Fibroblast of mammary gland (primary cell): ENCODE measurements at places on chromosomes 1 and 21.

DNA sequence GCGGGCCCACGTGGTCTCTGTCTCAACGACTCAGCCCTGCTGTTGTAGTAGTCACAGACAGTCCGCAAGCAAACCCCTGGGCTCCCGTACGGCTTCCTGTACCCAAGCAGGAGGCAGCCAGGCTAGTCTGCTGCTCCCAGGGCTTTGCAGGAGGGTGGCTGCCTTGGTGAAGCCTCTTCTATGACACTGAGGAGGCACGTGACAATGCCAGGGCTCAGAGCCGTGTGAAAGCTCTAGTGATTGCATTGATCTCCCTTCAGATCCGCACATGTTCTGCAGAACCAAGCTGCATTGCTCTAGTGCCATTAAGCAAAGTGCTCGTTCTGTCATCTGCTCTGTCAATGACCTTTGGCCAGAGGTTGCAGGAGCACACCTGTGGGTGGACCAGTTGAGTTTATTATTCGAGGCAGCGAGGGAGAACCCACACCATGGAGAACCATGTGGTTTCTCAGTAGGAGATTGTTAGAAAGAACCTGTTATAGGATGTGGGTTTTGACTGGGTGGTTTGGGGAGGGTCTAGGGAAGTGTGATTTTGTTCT is 18.0 kb downstream of the UMODL1 start:
- DNase-seq: no peak

GRCh38 chr1:82487778-82488177 is 687.0 kb downstream of the ADGRL2 start:
- DNase-seq: no peak

- DNase-seq: no peak
Observed at GRCh38 chr1:229600229-229600628, 25.7 kb downstream of the TAF5L start.

- no peak for DNase-seq
Observed at GRCh38 chr1:193545171-193545570, 358.8 kb upstream of the B3GALT2 start.

GRCh38 chr1:59814901-59815825 is at the start of gene HOOK1:
Gene HOOK1 (plus strand): TSS chr1:59814949. CDS start chr1:59815118, 169 bp downstream.
- no peak for DNase-seq

DNA sequence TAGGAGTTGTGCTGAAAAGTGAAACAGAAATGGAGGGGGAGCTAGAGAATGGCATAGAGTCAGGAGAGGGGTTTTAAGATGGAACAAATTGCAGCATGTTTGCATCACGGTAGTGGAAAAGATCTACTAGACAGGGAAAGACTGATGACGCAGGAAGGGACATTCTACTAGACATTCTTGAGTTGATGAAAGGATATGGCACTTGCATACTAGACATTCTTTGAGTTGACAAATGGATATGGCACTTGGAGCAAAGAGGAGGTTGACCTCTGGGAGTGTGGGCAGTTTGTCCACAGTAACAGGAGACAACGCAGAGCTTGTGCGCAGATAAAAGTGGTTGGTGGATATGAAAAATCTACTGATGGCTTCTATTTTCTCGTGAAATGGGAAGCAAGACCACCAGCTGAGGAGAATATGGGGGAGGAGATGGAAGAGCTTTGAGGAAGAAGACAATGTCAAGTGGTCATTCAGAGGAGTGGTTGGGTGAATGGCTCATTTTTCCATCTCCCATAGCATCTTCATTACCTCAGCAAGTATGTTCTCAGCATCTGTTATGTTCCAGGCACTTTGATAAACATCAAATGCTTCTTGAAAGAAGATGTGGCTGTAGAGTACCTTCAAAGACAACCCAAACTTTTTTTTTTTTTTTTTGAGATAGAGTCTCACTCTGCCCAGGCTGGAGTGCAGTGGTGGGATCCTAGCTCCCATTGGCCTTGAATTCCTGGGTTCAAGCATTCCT is 2.4 kb upstream of the CTPS1 start:
- no peak for DNase-seq

DNA sequence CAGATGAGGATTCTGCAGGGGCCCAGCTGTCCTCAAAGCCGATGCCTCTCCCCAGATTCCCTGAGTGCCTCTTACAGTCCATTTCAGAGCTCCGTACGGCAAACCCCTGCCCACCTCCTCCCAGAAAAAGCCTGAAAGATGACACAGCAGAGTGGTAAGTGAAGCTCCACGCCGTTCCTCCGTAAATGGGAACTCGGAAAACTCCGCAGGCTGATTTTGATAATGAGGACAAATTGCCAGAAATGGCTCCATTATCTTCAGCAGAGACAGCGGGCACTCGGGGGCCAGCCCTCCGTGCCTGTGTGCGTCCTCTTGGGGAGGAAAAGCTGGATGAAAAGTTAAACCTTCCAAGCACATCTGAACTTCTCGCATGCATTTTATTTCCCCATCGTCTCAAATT is 81.1 kb downstream of the NPHP4 start:
- DNase-seq: no peak

DNA sequence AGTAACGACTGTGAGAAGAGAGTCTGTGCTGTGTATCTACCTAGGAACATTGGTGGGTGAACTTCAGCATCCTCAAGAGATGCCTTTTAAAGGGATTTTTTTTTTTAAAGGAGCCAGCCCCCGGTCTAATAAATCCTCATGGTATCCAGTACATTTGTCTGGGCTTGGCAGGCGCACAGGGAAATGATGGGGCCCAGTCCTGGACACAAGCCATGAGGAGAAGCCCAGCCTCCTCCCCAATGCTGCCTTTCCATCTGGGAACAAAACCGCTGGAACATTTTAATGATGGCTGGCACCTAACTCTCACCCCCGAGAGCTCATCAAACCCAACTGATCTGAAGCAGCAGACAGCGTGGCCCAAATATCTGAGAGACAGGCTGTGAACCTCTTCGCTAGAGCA is 64.2 kb downstream of the ACOT7 start:
- DNase-seq: peak; percentile 24

DNA sequence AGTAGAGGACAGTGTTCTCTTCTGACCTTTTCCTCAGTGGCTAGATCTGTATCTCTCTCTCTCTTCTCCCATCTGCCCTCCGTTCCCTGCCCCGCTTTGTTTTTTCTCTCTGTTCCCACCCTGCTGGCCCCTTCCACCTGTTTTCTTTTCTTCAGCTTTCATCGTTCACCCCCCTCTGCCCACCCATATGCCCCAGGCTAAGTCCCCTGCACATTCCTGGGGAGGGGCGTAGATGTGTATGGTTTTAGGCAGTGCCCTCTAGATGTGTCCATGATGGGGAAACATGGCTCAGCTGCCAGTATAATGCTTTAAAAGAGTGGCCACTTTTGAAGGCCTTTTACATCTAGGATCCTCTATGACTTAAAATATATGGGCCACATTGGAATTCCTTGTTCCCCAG is 13.6 kb downstream of the S100A11 start:
- DNase-seq: no peak

DNA sequence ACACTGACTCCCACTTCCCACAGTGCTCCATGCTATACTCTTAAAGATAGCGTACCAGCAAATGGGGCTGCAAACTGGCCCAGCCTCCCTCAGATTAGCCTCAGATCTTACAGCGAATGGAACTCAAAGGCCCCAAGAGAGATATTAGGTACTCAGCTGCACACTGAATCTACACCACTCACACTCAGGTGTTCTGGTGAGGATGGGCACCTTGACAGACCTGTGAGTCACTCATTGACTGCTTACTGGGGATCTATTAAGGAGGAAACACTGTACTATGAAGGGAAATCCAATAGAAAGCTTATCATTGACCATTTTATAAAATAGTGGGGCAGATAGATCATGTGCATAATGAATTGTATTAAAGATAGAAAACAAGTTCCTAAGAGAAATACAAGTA is 164.3 kb upstream of the ATP1B1 start:
- DNase-seq: no peak

DNA sequence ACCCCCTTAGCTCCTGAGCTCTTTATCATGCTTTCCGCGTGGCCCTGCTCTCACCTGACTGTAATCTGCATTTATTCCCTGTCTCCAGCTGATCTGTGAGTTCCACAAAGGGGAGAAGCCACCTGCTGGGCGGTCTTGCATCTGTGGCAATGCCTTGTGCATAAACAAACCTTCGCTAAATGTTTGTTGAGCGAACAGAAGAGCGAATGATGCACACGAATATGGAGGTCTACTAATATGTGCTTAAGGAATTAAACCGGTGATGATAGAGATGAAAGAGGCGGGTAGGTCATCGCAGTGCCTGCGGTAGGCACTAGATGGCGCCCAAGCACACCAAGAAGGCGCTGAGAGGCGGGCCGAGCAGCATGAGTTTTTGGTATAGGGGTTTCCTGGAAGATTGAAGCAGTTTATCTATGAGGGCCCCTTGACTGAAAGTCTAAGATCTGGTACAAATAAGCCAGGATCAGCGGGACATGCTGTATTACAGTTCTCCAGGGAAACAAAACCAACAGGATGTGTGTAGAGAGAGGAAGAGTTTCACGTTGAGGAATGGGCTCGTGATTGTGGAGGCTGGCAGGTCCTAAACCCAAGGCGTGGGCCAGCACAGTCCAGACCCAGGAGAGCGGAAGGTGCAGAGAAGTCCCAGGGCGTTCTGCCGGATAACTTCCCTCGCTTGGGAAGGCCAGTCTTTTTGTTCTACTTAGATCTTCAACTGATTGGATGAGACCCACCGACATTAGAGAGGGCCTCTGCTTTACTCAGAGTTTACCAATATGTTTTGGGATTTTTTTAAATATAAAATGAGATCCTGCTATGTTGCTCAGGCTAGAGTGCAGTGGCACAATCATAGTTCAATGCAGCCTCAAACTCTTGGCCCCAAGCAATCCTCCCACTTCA is 34.7 kb downstream of the TOMM20 start:
- peak; percentile 71 for DNase-seq

GRCh38 chr1:942864-943533 is 16.1 kb downstream of the NOC2L start:
- peak; percentile 64 for DNase-seq

DNA sequence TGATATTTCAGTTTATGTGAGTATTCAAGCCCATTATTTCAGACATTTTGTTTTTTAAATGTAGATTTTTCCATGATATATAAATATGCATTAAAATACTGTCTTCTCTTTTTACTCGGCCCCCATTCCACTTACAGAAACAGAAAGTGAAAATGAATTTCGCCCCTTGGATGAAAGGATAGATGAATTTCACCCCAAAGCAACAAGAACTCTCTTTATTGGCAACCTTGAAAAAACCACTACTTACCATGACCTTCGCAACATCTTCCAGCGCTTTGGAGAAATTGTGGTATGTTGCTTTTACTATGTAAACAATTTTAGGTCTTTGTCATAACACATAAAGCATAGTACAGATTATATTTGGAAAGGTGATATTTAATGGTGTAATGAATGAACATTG is 59.9 kb downstream of the ZBTB17 start:
- peak; percentile 21 for DNase-seq

DNA sequence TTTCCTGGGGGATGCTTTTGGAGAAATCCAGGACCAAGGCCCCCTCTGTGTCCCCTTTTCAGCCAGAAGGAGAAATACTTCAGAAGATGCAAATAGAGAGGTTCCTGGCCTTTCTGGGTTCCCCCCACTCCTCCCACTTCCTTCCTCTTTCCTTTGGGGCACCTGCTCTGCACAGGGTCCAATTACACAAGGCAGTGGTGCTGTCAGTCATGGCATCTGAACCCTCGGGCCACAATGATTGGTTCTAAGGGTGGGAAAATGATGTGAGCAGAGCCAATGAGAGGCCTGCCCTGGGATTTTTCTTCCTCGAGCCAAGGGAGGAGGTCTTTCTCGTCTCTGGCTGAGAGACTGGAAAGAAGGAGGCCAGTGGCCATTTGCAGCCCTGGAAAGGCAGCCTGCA is 282.2 kb downstream of the NPHP4 start:
- no peak for DNase-seq

DNA sequence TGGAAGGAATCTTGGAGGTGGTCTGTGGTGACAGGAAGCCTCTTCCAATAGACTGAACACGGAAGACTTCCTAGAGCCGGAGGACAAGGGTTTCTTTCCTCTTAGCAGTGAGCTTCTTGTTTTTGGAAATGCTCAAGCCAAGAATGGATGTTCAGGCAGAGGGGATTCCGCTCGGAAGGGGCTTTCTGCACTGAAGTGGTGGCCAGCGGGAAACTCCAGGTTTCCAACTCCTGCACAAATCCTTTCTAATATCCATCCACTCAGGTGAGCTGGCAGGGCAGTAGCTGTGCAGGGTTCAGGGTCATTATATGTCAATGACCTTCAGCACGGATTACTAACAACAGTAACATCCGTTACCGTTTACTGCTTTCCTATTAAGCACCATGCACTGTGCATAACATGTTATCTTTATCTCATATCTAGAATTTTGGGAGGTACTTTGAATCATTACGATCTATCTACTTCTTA is 573 bp upstream of the CPT2 start:
- no peak for DNase-seq

DNA sequence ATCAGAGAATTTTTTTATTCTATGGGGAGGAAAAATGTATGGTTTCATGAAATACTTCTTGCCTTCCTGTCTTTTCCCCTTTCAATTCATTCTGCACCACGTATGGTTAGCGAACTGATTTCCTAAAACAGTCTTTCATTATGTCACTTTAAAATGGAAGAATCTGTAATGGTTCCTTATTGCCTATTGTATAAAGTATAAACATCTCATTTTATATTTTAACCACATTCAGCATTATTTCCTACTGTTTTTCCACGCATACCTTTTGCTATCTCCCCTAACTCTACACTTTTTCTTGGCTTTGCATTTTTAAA is 232.3 kb upstream of the B3GALT2 start:
- no peak for DNase-seq

GRCh38 chr1:937521-937920 is 13.8 kb downstream of the SAMD11 start:
- DNase-seq: no peak

- DNase-seq: no peak
Observed at GRCh38 chr21:46482225-46482845, 23.6 kb downstream of the DIP2A start.

DNA sequence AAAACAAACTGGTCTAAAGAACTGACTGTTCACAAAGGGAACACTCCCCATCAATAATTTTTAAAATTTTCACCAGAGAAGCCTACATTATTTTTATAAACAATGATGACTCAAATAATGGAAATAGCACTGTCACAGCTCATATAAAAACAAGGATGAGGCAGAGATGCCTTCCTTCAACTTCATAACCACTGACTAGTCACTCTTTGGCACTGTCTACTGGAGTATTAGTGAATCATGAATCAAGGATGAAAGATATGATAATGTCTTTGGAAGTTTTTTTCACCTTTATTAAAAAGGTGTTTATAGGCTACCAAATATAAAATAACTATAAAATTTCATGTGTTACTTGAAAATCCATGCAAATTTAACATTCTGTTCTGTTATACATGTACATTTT is 316.9 kb downstream of the VAV3 start:
- DNase-seq: peak; percentile 90

- no peak for DNase-seq
Observed at GRCh38 chr21:46082713-46082962, 15.3 kb upstream of the COL6A2 start.

- no peak for DNase-seq
Observed at GRCh38 chr1:52235646-52236045, 93.8 kb downstream of the ZFYVE9 start.

GRCh38 chr1:201590474-201590873 is 51.5 kb downstream of the NAV1 start:
- DNase-seq: no peak
